ENCODE measurements at places on chromosomes 2 and 18.
A peak's percentile ranks its signal among the peaks of the same experiment; 100 is the strongest.

DNA sequence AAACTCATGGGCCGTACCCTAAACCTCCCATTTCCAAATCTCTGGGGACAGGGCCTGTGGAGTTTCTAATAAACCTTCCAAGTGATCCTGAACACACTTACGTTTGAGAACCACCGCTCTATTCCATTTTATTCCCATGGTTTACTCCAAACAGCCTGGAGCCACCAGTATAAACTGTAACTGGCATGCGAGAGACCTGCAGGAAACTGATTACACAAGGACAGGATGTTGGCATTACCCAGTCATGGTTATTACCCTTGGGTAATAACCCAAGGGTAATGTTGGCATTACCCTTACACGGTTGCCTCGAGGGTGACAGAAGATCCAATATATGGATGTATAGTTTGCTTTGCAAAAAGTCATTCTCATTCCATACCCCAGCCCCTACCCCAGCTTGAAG, 37.0 kb upstream of the YPEL5 start:
- no peak for DNase-seq

DNA sequence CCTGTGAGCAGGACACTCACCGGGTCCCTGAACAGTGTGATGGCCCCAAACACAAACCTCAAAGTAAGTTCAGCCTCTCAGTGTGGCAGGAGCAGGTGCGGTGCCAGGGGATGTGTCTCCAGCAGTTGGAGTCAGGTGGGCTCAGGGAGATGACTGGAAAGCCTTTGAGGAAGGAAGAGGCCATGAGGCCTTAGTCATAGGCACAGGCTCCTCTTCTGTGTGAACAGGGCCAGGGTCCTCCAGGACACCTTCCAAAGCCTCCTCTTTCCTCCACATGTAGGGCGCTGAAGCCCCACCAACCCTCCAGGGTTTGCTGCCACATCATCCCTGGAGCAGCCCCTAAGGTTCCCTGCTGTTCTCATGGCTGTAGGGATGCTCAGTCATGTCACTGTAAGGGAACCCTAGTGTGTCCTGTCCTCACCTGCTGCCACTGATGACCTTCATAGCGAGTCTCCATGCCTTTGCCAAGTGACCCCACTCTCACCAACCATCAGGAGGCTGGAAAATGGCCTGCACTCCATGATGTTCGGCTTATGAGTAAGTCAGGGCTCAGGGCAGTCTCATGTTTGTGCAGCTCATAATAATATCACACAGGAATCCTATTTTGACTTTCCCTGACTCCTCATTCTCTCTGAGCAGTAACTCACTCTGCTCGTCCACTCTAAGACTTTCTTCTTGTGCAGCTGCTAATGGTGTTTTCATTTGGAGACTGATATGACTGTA, 1152.9 kb downstream of the RPIA start:
- DNase-seq = peak; percentile 0

DNA sequence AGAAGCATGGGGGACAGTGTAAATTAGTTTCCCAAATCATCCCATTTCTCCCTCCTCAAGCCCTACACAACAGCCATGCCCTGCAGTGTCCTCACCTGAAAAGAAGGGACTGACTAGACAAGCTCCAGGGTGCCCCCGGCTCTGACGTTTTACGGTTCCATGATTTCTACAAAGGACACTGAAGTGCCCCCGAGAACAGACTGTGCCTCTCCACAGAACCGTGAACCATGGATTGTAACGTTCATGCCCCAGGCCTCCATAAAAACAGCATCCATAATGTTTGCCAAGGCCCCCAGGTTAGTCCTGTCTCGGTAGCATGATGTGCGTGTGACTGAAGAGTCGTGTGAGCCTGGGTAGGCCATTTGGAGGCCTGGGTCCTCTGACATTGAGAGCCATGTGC, 7.0 kb upstream of the ACOXL start:
- no peak for DNase-seq

DNA sequence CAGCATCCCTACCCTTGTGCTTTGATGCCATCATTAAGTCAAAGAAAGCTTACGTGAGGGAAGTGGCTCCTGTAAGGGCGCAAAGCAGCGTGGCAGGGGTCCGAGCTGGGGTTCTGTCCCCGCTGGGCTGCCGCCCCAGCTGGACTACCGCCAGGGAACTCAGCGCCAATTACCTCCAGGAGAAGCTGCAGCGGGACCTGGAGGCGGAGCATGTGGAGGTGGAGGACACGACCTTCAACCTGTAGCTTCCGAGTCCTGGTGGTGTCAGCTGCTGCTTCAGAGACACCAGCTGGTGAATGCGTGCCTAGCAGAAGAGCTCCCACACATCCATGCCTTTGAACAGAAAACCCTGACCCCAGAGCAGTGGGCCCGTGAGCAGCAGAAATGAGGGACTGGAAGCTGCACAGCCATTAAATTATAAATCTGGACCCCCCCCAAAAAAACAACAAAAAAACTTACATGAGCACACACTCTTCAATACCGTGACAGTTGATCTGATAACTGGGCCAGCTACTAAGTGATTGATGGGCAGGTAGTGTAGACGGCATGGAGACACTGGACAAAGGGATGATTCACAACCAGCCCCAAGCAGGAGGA, 20.1 kb upstream of the YES1 start:
- no peak for DNase-seq

DNA sequence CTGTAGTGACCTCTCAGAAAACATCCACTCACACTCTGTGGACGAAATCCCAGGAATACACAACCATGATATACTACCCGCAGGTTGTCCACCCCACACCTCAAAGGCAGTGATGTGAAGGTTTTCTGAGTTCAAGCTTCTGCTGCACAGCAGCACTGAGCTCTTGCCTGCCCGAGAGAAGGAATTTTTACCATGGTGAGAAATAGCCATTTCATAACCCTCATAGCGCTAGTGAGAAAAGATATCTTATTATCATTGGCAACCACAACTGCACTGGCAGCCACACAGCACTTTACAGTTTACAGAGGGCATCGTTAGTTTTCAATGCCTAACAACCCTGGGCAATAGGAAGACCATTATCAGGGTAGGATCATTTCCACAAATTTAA, 36.9 kb downstream of the NAPG start:
- no peak for DNase-seq

DNA sequence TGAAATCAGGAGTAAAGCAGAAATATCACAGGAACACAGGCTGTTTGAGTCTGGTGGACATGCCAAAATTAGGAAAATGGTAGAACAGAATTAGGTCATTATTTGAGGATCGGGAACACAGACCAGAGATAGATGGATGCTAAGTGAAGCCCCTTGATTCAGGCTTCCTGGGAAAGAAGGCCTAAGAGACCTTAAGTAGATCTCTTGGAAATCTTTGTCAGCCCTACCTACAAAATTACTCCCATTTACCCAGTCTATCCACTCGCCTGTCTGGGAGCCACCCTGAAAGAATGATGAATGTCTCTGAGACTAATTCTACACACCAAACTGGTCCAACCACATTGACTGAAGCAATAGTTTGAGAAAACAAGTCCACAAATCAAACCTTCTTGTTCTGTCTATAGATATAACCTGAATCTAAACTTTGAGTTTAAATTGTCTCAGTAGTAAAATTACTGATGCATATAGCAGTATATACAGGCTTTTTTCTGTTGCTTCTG, 36.6 kb upstream of the TANK start:
- no peak for DNase-seq

- no peak for DNase-seq
These were observed 167.5 kb downstream of the ALK start for GRCh38 chr2:29753671-29754444.

DNA sequence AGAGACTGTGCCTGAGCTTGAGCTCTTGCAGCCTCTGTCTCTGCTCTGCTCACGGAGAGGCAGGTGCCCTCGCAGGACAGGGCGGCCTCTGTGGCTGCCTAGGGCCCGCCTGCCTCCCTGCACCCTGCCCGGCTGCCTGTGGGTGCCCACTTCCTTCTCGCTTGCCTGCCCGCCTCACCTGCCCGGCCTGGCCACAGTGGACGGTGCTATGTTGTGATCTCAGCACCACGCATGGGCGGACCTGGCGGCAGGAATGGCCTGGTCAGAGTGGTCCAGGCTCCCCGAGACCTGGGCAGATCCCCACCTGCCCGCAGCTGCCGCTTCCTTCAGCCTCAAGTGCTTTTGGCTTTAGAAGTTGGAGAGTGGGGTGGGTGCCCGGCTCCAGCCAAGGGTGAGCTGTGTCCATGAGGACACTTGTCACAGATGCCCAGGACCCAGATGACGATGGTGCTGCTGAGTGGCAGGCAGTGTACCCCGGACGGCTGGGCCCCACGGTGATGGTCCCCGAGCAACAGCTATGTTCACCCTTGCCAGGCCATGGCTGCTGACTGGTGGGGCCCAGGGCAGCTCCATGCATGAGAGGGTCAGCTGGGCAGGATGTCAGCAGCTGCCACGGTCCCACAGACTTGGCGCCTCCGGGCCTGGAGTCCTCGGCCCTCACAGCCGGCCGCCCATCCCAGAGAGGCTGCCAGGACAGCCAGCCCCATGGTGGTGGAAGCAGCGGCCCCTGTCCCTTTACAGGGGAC, 25.3 kb downstream of the RTP5 start:
- no peak for DNase-seq

DNA sequence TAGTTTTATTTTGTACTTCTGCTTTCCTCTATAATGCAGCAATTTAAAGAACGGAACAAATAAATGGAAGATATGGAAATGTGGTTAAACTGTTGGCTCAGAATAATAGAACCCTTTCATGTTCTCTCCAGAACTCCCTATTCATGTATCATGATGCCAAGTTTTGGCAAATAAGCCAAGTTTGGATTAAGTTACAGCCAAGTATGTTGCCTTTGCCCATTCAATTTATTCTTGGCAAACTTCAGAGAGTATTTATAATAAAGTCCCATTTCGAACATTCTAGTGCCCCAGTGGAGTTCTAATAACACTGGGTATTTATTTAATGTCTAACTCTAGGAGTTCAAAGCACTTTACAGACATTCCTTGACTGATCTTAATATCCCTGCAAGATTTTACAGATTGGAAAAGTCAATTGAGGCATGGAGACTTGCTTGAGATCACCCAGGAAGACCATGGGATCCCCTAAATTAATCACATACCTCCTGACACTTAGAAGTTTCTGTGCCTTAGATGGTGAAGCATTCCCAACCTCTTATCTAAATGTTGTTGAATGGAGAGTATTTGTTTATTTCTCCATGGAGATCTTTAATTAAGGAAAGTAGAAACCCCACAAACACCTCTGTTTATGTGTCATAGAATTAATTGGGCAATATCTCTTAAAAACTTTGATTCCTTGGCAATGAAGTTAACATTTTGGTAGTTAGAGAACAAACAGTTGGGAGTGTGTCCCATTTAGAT, 106.7 kb downstream of the ACKR3 start:
- DNase-seq = peak; percentile 31

DNA sequence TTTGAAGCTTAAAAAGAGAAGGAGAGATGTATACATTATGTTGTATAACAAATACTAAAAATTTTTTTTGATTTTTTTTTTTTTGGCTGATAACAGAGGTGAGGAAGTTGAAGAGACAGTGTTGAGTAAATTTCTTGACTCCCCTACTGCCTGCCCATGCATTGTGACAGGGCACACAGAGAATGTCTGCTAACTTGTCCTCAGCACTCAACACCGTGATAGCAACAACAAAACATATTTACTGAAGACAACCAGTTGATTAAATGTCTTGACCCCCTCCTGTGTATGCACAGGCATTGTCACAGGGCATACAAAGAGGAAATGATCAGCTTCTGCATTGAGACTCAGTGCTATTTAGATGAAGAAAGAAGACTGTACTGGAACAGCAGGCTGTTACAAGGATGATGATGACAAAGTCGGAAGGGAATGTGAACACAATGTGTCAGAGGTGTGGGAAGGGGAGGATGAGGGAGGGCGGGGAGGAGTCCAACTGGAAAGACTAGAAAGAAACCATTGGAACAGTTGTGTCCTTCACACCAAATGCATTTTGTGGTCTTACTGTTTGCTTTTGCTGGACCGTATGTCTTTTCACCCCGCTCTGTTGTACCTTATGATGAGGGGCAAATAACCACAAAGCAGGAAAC, 89.5 kb downstream of the CERS6 start:
- DNase-seq = no peak

GRCh38 chr2:24365051-24365450, 4.7 kb upstream of the ITSN2 start:
- DNase-seq = no peak

DNA sequence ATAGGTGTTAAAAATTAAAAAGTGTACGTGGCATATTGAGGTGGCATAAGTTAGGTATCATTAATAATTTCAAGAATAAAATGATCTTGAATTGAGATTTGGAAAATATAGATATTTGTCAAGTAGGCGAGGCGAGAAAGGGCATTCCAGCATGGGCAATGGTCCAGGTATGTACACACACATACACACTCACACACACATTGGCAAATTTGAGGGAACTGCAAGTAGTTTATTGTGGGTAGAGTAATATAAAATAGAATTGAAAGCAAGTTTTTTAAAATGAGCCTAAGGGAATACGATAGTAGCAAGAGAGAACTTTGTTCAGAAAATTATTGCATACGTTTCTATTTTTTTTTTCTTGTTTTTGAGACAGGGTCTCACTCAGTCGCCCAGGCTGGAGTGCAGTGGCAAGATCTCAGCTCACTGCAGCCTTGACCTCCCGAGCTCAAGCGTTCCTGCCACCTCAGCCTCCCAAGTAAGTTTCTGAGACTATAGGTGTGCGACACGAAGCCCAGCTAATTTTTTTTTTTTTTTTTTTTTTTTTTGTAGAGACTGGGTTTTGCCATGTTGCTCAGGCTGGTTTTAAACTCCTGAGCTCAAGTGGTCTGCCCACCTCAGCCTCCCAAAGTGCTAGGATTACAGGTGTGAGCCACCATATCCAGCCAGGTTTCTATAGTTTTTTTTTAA, 96.7 kb upstream of the SLC39A10 start:
- no peak for DNase-seq

- no peak for DNase-seq
These were observed 1.5 kb downstream of the POU3F3 start for GRCh38 chr2:104855221-104856085.

DNA sequence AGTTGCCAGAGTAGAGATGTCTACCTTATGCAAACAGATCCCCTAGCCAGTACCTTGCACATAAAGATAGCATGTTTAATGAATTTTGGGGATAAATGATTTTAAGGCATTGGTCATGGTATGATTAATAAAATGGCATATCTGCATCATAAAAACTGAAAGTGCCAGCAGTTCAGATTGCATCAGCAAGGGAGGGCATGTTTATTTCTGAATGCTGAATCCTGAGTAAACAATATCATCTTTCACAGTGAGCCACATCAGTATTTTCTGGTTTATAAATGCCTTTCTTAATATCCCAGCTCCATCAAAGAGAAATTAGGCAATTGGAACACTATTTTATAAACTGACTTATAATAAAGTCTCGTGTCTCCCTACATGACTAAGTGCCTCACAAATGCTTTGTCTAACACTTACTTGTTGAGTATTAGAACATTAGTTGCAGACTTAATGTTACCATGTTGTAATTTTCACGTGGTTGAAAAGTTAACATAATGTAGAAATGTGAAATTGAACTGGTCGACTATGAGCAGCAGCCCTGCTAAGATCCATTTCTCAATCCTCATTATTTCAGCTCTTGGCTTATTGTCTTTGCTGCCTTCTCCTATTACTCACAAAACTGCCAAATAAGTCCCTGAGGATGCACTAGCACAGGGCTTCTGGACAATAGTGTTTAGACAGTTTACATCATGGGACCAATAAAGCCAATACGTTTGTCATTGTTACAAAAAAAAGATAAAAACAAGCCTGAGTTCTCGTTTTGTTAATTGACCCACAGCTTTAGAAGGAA, 48.0 kb downstream of the LANCL1 start:
- no peak for DNase-seq

- no peak for DNase-seq
These were observed 204.8 kb downstream of the KLHL29 start for GRCh38 chr2:23589739-23590138.

- DNase-seq = no peak
These were observed 43.6 kb downstream of the MAP3K20 start for GRCh38 chr2:173119069-173119807.

Measured in COLO829 (cell line).